Smooth muscle cell of the coronary artery (primary cell): ENCODE measurements at places on chromosomes 3 and 15. TPM values are rescaled to one million over a fixed set of nuclear protein-coding genes. Genes with fewer than 3 reads are reported as not detected.

Gene WDR93
- 0.23 TPM in 1 of 2 replicates, not detected in the other for total RNA-seq

Gene CCDC191
- total RNA-seq, result 1.4 and 3.3 TPM in 2 replicates

Gene ERC2
- 0.47 TPM in 1 of 2 replicates, not detected in the other for total RNA-seq

Gene ZPLD1
- 0.38 TPM in 1 of 2 replicates, not detected in the other for total RNA-seq

Gene APBA2
- 20.4 and 20.6 TPM in 2 replicates for total RNA-seq

Gene CCR9
- not detected in 2 replicates for total RNA-seq

Gene ZNF770
- total RNA-seq, result 13.3 and 22.2 TPM in 2 replicates

Gene CACNA1D
- 0.47 TPM in 1 of 2 replicates, not detected in the other for total RNA-seq

Gene EDEM1
- total RNA-seq, result 9.2 and 17.4 TPM in 2 replicates

Gene ADAMTSL3
- 0.75 and 1.6 TPM in 2 replicates for total RNA-seq

Gene ZBED2
- 0.08 TPM in 1 of 2 replicates, not detected in the other for total RNA-seq

Gene ZMYND10
- 0.70 and 1.1 TPM in 2 replicates for total RNA-seq

Gene CHRM5
- total RNA-seq, result 0.15 TPM in 1 of 2 replicates, not detected in the other

Gene CEP70
- total RNA-seq, result 17.9 and 18.0 TPM in 2 replicates

Gene C15orf62
- under 0.01 TPM in 1 of 2 replicates, not detected in the other for total RNA-seq

Gene ELP6
- total RNA-seq, result 32.2 and 45.5 TPM in 2 replicates

Gene ZNF502
- 3.0 and 3.9 TPM in 2 replicates for total RNA-seq

Gene PARP15
- 0.23 TPM in 1 of 2 replicates, not detected in the other for total RNA-seq

Gene NRROS
- total RNA-seq, result 0.08 and 1.1 TPM in 2 replicates

Gene IL17RC
- 20.9 and 21.8 TPM in 2 replicates for total RNA-seq

Gene CAMK1
- total RNA-seq, result 36.4 and 41.7 TPM in 2 replicates

Gene SI
- total RNA-seq, result not detected in 2 replicates
